Foreskin keratinocyte (primary cell): ENCODE measurements at places on chromosomes 11 and 22.

- DNase-seq: peak; percentile 84
These were observed 32.4 kb upstream of the MSANTD2 start for GRCh38 chr11:124832571-124832970.

DNA sequence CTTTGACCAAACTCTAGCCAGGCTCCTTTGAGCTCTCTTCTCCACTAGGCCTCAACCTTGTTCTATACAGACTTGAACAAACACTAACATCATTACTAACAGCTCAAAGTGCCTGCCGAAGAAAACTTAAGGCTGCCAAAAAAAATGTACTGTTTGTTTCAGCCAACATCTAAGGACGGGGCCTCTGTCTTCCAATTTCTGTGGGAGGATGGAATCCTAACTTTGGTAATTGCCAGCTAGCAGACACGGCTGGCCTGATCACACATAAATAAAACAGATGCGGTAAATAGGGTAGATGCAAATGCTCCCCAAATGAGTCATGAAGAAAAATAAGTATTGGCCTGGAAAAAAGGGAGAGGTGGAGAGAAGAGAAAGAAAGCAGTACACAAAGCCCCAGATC lies 394.3 kb downstream of the TMEM135 start:
- DNase-seq: no peak

GRCh38 chr11:106086850-106087249 lies 9.4 kb downstream of the AASDHPPT start:
- no peak for DNase-seq

GRCh38 chr11:3820971-3821370 lies 12.6 kb downstream of the PGAP2 start:
- DNase-seq: no peak

DNA sequence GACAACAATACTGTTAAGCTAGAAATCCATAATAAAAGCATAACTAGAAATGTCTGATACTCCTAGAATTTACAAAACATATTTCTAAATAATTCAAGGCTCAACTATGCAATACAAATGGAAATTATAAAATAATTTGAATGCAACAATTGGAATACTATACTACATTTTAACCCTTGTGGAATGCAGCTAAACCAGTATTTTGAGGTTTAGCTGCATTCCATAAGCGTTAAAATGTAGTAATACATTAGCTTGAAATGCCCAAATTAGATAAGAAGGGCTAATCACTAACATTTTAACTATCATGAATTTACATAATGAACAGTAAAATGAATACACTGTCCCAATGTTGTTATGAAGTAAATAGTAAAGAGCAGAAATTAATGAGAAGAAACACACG lies 617.2 kb upstream of the CHORDC1 start:
- DNase-seq: peak; percentile 45

GRCh38 chr11:117374316-117375055 lies 46.8 kb downstream of the CEP164 start:
- DNase-seq: no peak

GRCh38 chr22:23832226-23833016 lies 6.4 kb downstream of the DERL3 start:
- DNase-seq: no peak

- DNase-seq: no peak
These were observed 72.1 kb upstream of the SLC22A12 start for GRCh38 chr11:64518928-64519327.

GRCh38 chr22:44247923-44248892 lies 64.5 kb downstream of the SHISAL1 start:
- no peak for DNase-seq

- DNase-seq: no peak
These were observed 570.6 kb downstream of the INSC start for GRCh38 chr11:15685306-15685705.

DNA sequence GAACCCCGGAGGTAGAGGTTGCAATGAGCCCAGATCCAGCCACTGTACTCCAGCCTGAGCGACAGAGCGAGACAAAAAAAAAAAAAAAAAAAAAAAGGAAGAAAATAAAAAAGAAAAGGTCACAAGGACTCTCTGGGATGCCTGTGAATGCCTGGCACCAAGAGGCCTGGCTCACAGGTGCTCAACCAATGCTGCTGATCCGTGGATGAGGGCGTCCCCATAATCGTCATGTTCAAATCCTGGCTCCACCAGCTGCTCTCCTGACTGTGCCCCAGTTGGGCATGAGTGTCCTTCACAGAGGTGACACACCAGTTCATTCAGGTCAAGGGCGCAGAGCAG lies 645 bp upstream of the GAS2L1 start:
- DNase-seq: no peak

DNA sequence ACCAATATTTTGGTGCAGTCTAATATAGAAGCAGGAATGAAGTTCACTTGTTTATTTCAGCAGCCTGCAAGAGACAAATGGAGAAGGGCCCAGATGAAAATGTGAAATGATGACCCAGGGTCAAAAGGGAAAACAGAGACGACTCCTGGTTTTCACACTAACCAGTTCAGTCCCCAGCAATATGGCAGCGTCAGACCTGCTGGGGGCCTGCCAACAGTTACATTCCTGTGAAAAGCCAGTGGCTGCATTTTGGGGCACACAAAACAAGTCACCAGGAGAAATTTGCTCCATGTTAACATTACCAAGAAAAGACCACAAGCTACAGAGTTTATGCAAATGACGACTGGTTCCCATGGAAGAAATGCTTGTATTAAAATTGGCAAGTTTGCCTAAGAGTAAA lies 80.2 kb downstream of the CCDC34 start:
- no peak for DNase-seq

GRCh38 chr22:30701872-30702271 lies 7.2 kb downstream of the OSBP2 start:
- DNase-seq: peak; percentile 8

DNA sequence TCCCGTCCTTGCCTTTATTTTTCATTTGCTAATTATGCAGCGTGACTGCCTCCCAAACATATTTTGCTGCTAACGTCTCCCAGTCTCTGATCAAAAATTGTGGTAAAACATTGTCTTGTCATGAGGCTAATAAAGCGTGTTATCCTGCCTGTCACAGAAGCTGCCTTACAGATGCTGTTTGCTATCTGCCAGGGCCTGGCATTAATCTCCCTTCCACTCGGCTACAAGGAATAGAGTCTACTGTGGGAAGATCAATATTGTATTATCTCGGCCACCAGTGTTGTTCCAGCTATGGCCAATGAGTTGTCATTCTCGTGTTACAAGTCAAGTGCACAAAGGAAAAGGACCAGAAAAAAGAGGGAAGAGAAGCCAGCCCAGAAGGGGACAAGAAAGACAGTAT lies 100.3 kb downstream of the SEZ6L start:
- DNase-seq: no peak

GRCh38 chr11:111367411-111368284 lies 11.4 kb downstream of the POU2AF1 start:
- peak; percentile 61 for DNase-seq

DNA sequence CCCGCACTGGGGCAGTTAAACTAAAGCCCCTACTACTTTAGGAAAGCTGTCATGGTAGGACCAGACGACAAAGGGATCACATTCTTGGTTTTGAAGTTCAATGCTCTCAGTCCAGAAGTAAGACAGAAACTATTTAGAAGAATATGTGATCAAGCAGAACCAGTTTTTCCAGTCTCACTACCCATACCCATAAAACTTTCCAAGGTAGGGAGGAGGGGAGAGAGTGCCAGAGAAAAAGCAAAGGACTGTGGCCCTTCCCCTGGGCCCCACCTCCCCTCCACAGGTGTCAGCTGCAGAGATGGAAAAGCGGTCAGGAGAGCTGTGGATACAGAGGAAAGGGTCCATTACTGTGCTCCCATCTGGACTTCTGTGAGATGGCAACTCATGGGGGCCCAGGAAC lies 587.1 kb downstream of the SOX6 start:
- DNase-seq: peak; percentile 43
